NCI-H187 treated with DMSO at 0.1 percent for 48 hours (cell line): ENCODE measurements at places on chromosomes 6 and 20.

GRCh38 chr20:33945391-33946081 is 48.2 kb upstream of the RALY start:
- DNase-seq = no peak

- DNase-seq = no peak
Observed at GRCh38 chr20:49979030-49979832, 3.5 kb upstream of the SNAI1 start.

GRCh38 chr6:10166031-10166430 is 248.8 kb downstream of the TFAP2A start:
- DNase-seq = no peak

- DNase-seq = no peak
Observed at GRCh38 chr6:143222310-143222709, 161.6 kb downstream of the AIG1 start.
